ENCODE measurements at places on chromosomes 13 and 19.

DNA sequence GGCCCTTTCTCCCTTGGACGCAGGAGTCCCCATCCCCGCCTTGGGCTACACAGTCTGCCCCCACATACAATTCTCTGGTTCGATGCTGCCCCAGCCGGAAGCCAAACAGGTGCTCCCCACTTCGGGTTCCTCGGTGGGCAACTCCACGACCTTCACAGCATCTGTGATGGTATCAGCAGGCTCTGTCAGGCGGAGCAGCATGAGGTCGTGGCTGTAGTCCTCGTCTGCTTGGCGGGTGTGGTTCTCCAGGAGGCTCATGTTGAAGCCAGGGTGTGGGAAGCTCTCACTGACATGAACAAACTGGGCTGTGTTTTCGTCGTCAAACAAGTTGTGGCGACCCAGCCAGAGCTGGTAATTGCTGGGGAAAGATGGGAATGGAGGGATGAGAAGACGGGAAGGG lies 3.5 kb downstream of the KLK1 start:
- no peak for DNase-seq

DNA sequence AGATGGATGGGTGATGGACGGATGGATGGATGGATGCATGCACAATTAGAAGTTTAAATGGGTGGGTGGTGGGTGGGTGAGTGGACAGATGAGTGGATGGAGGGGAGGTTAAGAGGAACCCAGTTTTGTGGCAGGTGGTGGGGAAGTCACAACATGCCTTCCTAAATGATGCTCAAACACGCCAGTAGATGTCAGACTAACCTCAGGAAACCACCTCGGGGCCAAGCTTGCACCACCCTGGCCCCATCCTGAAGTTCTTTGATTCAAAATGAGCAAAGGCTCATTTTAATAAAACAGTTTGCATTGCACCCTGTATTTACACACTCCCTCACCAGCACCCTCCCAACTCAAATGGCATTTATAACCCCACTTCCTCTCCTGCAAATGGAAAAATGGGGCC lies 91.4 kb upstream of the CACNA1A start:
- DNase-seq: peak; percentile 8

DNA sequence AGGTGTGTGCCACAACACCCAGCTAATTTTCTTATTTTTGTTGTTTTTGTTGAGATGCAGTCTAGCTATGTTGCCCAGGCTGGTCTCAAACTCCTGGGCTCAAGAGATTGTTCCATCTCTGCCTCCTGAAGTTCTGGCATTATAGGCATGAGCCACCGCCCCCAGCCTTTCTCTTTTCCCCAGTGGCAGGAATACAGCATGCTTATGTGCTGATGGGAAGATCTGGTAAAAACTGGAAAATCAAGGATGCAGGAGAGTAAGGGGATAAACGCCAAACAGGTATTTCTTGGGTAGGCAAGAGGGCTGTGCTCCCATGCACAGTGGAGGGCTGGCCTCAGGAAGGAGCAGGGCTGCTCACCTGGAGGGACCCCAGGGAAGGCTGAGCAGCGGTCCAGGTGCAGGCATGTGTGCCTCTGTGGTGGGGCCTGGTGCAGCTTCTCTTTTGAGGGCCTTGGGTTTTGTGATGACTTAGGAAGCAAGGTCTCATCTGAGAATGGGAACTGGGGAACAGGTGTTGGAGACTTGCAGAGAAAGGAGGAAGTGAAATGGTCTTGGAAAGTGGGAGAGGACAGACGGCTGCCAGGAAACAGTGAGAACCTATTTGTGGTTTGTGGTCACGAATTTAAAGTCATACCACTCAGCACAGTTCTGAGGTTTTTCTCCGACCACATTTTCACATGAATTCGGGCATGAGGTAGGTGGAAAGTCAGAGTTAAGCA lies 106.5 kb downstream of the TEX26 start:
- no peak for DNase-seq

GRCh38 chr13:112513761-112514160 lies 74.2 kb downstream of the TUBGCP3 start:
- no peak for DNase-seq

DNA sequence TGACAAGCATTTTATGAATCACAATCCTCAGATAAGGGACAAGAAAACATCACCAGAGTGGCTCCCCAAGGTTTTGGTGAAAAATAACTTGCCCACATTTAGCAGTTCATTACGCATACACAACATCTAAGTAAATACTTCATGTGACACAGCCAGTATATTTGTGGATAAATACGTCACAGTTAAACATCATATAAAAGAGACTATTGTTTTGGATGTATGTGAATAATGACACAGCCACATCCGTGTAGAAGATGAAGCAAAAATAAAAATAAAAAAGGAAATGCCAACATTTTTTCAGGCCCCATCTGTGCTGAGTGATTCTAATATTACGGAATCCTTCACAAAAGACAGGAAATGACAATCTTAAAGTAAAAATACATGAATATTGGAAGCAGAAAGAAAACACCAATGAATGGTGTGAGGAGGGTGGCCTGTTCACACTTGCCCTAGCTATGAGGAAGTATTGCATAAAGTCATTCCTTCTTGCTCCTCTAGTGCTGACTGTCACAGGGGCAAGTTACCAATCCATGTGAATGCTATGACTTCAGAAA lies 457.1 kb downstream of the KLF12 start:
- no peak for DNase-seq

DNA sequence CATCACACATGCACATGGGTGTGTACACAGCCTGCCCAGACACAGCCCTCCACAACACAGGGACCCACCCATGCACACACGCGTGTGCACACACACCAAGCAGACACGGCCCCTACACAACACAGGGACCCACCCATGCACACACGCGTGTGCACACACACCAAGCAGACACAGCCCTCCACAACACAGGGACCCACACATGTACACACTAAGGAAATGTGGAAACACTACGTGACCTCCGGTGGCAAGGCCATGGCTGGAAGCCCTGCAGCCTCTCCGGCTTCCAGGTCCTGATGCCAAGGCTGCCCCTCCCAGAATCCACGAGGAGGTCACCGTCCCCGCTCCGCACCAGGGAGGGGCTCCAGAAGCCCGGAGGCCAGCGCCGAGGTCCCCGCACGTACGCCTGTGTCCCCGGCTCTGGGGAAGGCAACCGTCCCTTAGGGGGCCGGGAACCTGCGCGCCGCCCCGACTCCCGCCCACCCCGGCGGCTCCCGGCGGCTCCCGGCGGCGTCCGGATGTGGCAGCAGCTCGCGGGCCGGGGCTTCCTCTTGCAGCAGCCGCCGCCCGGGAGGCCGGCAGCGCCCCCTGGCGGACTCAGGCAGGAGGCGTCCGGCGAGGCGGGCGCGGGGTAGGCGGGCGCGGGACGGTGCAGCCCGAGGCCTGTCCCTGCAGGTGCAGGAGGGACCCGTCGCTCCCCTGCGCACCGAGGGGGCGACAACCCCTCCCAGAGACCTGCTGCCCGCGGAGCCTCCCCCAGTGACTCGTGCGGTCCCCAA lies 29.8 kb upstream of the GRTP1 start:
- DNase-seq: no peak

DNA sequence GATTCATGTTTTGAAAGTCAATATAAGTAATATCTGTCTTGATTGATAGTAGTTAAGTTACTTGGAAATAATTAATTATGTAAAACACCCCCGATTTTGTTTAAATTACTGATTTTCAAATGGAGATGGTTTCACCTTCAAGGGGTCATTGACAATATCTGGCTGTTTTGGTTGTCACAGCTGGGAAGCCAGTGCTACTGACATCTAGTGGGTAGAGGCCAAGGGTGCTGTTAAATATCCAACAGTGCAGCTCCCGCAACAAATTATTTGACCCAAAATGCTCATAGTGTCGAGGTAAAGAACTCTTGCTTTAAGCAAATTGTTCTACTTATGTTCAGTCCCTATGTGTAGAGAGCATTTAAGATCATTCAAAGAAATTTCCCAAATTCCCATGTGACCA lies 50.6 kb upstream of the PCDH20 start:
- no peak for DNase-seq

DNA sequence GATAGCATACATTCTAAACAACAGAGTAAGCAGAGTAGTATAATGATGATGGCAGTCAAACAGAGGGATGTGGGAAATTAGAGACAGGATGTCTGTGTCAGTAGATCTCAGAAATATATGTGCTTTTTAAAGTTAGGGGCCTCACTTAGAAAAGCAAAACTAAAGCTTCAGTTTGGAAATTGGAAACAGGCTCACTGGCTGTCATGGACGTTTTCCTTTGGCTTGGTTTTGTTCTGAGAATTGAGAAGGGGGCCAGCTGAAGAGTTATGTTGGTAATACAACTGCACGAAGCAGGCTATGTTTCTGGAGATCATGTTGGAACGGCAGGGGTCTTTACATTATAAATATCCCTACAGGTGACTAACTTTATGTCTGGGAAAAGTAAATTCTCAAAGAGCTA lies 261.3 kb downstream of the LMO7 start:
- no peak for DNase-seq

DNA sequence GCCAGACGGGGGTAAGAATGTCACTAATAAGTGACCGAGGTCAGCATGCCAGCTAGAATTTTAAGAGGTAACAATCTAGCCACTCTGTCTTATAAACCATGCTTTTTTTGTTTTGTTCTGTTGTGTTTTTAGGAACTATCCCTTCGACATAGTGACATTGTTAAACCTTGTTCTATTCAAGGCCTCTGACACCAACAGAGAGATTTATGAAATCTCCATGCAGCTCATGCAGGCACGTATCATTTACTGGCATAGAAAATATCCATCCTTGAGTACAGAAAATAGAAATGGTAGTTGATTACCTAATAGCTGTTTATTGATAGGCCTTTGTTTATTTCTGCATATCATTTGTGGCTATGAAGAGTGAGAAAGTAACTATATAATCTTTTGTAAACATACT lies 113.4 kb downstream of the ZAR1L start:
- no peak for DNase-seq

GRCh38 chr19:38395381-38396114 lies 7.1 kb downstream of the SPRED3 start:
- no peak for DNase-seq

DNA sequence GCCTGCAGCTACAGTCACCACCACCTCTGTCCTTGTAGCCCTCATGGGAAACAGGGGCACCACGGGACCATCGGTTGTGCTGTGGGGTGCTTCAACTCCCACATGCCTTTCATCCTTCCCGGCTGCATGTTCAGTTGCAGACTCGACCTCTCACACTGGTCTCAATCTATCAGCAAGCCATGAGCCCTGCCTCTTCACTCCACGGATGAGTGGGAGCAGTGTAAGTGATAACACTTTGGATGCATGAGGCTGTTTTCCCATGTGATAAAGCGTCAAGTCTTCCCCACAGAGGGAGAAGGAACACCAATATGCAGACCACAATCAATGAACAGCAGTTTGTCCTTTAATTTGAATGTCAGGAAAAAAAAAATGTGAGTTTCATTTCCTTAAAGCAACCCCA lies 12.2 kb downstream of the SERP2 start:
- DNase-seq: no peak

DNA sequence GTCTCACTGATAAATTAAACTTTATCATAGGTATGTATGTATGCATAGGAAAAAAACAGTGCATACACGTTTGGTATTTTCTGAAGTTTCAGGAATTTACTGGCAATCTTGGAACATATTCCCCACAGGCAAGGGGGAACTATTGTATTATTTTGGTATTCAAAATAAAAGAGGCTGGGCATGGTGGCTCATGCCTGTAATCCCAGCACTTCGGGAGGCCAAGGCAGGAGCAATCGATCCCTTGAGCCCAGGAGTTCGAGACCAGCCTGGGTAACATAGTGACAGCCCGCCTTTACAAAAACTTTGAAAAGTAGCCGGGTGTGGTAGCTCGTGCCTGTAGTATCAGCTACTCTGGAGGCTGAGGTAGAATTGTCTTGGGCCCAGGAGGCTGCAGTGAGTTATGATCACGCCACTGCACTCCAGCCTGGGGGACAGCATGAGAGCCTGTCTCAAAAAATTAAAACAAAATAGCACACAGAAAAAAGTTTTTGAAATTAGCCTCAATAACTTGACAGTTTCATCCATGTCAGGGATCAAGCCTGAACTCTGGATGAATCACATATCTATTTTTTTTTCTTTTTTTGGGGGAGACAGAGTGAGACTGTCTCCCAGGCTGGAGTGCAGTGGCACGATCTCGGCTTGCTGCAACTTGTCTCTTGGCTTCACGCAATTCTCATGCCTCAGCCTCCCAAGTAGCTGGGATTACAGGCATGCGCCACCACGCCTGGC lies 29.1 kb upstream of the HOMER3 start:
- no peak for DNase-seq

DNA sequence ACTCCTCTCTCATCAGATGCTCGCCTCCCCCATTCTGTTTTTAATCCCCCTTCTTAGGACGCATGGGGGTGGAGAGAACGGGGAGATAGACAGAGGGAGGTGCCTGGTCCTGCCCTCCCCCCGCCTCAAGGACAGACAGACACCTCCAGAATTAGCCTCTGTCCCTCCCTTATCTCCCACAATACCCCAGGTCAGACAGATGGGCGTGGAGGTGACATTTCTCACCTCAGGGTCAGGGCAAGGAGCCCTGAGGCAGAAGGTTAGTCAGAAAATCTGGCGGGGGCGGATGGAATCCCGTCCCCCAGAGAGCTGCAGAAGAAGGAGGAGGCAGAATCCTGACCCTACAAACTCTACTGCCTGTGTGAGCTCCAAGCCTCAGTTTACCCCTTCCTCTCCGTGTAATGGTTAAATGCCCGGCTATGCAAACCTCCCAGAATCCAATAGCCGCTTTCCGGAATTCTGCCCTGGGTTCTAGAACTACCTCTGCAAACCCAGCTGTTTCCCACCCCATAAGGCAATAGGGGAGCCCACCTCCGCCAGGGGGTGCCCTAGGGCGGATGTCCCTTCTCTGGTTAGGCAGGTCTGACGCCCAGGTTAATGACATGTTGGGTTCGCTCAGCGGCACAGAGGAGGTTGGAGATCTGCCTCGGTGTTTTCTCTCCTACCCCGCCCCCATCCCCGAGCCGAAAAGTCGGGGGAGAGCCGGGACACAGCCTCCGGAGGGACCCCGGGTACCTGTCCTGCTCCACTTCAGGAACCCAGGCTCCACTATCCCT lies 900 bp downstream of the PPP1R13L start:
- DNase-seq: no peak

GRCh38 chr13:44331912-44332851 lies 41.4 kb upstream of the SERP2 start:
- DNase-seq: no peak

- no peak for DNase-seq
Observed at GRCh38 chr19:15317392-15318071, 14.8 kb downstream of the BRD4 start.

- no peak for DNase-seq
Observed at GRCh38 chr13:49314344-49314882, 66.7 kb downstream of the CDADC1 start.

- no peak for DNase-seq
Observed at GRCh38 chr19:43474487-43474886, 9.1 kb upstream of the LYPD3 start.

GRCh38 chr19:42203700-42204099 lies 13.8 kb downstream of the DEDD2 start:
- DNase-seq: no peak

- no peak for DNase-seq
Observed at GRCh38 chr19:39341129-39341718, 997 bp upstream of the SAMD4B start.

- DNase-seq: no peak
Observed at GRCh38 chr19:56504581-56504980, 3.1 kb upstream of the ZNF471 start.
